ENCODE measurements at places on chromosomes 5 and 9.

GRCh38 chr9:27165068-27165467 lies 56.0 kb downstream of the TEK start:
- no peak for DNase-seq

DNA sequence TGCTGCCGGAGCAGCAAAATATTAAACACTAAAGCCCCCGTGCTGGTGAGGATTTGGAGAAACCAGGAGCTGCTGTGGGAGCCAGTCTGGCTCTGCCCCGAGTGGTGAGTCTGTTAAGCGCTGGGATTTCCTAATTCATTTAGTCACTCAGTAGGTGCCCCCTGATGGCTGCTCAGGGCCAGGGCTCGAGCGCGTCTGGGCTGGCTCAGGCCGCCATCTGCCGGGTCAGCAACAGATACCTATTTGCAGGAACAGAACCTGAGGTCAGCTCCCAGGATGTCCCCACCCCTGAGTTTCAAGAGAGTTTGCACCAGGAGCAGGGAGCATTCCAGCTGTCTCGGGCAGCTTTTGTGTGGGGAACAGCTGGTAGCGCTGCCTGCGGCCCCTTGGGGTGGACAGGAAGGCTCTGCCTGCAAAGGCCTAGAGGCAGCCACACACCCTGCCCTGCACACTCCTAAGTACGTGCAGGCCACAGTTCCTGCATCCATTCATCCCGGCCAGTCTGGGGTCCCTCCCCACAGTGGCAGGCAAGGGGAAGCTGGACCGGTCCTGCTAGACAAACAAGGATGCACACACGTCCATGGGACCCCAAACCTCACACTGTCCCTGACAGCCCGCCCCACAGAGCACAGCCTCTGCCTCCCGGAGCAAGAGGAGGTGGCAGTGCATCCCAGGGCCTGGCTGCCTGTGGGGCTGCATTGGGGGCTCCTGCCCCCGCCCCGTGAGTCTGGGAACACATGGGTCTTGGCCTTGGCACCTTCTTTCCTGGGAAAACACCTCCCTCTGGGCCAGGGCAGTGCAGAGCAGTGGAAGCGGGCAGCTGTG lies 83.7 kb downstream of the ADAMTS2 start:
- DNase-seq: no peak

DNA sequence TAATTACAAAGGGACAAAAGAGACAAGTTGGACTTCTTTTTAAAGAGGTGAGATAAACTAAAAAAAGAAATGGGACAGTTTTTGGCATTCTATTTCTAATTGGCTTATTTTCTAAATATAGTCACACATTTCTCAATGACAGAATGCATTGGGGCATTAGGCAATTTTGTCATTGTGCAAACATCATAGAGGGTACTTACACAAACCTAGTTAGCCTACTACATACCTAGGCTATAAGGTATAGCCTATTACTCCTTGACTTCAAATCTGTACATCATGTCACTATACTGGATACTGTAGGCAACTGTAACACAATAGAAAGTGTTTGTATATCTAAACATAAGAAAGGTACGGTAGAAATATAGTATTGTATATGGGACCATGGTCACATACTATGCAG lies 56.1 kb downstream of the LSM11 start:
- no peak for DNase-seq

DNA sequence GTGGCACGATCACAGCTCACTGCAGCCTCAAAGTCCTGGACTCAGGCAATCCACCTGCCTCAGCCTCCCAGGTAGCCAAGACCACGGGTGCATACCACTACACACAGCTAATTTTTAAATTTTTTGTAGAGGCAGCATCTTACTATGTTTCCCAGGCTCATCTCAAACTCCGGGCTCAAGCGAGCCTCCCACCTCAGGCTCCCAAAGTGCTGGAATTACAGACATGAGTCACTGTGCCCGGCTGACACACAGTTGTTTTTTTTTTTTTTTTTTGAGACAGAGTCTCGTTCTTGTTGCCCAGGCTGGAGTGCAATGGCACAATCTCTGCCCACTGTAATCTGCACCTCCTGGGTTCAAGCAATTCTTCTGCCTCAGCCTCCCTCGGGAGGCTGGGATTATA lies 70.1 kb upstream of the CNOT6 start:
- DNase-seq: no peak

DNA sequence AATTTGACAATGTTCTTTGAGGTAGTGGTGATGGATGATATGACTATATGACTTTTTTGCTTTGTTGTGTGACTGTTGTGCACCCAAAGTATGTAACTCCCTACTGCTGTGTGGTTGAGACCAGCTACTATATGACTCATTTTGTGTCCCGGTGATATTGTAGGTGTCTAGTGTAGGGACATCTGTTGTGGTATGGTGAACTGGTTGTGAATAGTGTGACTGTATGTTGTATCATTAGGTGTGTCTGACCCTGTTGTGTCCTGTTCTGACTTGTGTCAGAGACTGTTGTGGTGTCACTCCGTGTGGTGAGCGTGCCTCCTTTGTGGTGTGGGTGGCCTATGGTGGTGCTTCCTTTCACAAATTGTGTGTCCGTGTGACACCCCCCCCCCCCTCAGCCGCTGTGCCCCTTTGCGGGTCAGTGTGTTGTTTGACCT lies 11.2 kb upstream of the CXXC5 start:
- DNase-seq: no peak

- DNase-seq: no peak
Measured at GRCh38 chr5:579211-579610, 32.9 kb upstream of the CEP72 start.

DNA sequence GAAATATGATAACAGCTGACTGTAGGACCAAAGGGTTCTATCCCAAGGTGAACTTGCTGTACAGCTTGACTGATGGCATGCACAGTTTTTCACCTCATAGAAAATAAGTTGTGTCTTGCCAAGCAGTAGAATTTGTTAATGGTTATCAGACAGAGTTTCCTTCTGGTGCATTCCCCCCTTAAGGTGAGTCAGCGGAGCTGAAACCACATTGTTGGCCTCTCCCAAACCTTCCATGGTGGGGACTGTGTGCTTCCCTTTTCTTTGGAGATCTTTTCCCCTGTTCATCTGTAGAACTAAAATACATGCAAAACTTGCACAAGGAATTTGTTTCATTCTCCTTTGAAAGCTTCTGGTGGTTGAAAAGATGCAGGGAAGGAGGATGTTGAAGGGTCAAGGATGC lies 179.8 kb downstream of the FGF1 start:
- DNase-seq: no peak

DNA sequence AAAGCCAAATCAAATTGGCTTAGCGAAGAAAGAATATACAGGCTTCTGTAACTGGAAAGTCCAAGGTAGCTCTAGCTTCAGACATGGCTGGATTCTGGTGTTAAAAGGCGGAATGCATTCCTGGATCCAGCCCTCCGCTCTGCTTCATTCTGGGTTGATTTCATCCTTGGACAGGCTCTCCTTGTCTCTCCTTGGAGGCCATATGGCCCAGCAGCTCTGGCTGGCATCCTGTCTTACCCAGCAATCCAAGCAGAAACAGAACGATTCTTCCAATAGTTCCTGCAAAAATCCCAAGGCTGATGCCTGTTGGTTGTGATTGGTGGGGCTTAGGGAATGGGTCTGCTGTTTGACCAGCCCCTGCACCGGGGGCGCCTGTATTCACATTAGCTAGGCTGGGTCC lies 37.0 kb upstream of the SAP30L start:
- no peak for DNase-seq

DNA sequence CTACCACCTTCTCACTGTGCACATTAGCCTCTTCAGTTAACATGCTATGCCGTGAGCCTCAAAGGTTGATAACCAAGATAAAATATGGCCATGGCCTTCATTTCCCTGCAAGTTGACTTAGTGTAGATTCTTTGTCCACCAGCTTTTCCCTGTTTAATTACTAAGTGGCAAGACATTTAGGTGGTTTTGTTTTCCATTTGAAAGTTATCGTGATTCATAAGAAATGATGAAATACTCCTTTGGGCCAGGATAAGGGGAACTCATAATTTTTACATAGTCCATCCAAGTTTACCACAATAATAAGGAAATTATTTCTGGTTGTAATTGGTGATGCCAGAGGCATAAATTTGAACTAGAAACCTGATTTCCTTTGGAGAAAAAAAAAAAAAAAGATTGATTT lies 609.6 kb downstream of the TAF11L14 start:
- no peak for DNase-seq

GRCh38 chr5:132211787-132212186 lies 15.9 kb downstream of the P4HA2 start:
- DNase-seq: no peak

GRCh38 chr9:87653941-87654340 lies 72.0 kb upstream of the CTSL start:
- no peak for DNase-seq

- DNase-seq: no peak
Measured at GRCh38 chr5:162684145-162684544, 616.6 kb downstream of the GABRG2 start.

- DNase-seq: no peak
Measured at GRCh38 chr9:89417832-89418473, 80.0 kb downstream of the SEMA4D start.

- DNase-seq: no peak
Measured at GRCh38 chr9:112489039-112489546, 2.5 kb downstream of the KIAA1958 start.

- no peak for DNase-seq
Measured at GRCh38 chr5:56607551-56607950, 207.8 kb upstream of the MAP3K1 start.

- peak; percentile 24 for DNase-seq
Measured at GRCh38 chr5:76473661-76474060, 70.6 kb downstream of the IQGAP2 start.

DNA sequence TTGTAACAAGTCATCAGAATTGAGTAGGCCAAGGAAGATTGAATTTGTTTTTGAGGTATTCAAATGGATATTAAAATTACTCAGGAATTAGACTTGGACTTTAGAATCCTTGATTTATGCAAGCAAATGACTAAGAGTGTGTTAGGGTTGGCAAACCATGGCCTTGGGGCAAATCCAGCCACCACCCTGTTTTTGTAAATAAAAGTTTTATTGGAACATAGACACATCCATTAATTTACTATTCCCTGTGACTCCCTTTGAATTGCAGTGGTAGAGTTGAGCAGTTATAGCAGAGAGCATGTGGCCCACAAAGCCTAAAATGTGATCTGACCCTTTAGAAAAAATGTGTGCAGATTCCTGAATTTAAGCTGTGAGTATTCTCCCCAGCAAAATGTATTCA lies 115.6 kb downstream of the WDR70 start:
- no peak for DNase-seq

DNA sequence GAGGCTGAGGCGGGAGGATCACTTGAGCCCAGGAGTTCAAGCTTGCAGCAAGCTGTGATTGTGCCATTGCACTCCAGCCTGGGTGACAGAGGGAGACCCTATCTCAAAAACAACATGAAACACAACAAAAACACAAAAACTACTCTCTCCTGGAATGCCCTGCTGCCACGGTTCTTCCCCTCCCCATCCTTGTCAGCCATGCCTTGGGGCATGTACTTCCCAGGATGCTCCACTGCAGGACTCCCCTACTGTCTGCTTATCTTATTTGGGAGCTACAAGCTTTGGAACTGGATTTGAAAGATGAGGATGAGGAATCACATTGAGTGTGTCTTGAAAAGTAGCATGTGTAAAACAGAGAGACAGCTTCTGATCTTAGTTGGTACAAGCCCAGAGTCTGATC lies 40.1 kb upstream of the KIAA1958 start:
- DNase-seq: no peak

- no peak for DNase-seq
Measured at GRCh38 chr9:16112116-16112515, 559.3 kb downstream of the CCDC171 start.

GRCh38 chr9:99296291-99296951 lies 74.3 kb downstream of the SEC61B start:
- DNase-seq: no peak

- no peak for DNase-seq
Measured at GRCh38 chr5:61450493-61451279, 118.6 kb downstream of the ZSWIM6 start.

DNA sequence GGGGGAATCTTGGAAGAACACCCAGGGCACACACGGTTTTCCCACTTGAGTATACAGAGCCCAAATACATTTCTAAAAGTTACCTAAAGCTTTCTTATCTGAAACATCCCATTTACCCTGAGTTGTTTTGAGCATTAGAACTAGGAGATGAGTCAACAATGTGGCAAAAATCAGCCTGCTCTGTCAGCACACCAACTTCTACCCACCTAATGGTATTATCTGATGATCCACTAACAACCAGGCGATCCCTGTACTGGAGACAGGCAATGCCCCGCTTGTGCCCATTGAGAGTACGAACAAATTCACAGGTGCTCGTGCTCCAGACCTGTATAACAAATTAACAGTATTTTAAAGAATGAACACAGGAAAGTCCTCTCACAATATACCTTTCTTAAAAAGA lies 87.0 kb downstream of the SMIM23 start:
- no peak for DNase-seq

- no peak for DNase-seq
Measured at GRCh38 chr9:123493627-123494026, 137.6 kb downstream of the CRB2 start.

GRCh38 chr9:99026956-99027298 lies 78.0 kb upstream of the TGFBR1 start:
- no peak for DNase-seq

- DNase-seq: no peak
Measured at GRCh38 chr5:147763791-147764525, 18.6 kb downstream of the JAKMIP2 start.

DNA sequence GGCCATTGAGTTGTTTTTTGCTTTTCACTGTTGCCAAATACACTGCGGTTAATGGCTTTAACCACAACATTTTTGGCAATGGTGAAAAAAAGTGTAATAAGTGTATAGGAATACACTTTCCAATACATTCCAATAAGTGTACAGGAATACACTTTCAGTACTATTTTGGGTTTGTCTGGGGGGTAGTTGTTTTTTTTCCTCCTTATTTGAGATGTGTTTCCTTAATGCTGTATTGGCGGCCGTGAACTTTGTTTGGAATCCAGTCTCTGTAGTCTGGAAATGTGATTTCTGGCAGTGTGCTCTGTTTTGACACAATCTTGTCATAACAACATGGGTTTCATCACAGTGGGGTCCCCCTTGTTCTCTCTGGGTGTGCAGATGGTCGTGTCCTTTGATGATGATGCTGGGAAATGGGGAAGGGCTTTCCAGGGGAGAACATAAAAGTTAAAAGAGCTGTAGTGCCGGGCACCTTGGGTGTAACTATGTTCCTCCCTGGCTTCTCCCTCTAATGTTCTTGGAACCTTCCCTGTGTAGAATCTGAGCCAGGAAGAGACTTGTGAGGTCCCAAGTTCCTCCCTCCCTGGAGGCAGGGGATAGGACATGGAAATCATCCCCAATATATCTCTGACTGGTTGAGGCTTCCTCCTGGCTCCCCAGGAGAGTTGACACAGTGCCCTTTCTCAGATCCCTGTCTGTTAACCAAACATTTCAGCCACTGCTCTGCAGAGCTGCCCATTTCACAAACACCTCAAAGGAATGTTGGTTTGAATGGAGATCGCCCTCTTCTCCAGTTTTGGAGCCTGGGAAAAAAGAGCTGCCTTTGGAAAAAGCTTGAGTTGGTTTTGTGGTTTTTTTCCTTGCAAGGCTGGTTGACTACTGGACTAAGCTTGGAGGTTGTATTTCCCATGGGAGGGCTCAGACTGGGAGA lies 44.8 kb downstream of the RCL1 start:
- DNase-seq: no peak

- DNase-seq: no peak
Measured at GRCh38 chr5:14753947-14754346, 89.4 kb downstream of the OTULIN start.
